Activated CD4-positive, alpha-beta T cell treated with anti-CD3 and anti-CD28 coated beads, Interleukin-2, Interleukin-4, amounts not matched to agents 100 ng/mL and 50 ng/mL, durations not matched to agents 16 hours and 8 hours (primary cell): ENCODE measurements at places on chromosomes 16 and 17.

DNA sequence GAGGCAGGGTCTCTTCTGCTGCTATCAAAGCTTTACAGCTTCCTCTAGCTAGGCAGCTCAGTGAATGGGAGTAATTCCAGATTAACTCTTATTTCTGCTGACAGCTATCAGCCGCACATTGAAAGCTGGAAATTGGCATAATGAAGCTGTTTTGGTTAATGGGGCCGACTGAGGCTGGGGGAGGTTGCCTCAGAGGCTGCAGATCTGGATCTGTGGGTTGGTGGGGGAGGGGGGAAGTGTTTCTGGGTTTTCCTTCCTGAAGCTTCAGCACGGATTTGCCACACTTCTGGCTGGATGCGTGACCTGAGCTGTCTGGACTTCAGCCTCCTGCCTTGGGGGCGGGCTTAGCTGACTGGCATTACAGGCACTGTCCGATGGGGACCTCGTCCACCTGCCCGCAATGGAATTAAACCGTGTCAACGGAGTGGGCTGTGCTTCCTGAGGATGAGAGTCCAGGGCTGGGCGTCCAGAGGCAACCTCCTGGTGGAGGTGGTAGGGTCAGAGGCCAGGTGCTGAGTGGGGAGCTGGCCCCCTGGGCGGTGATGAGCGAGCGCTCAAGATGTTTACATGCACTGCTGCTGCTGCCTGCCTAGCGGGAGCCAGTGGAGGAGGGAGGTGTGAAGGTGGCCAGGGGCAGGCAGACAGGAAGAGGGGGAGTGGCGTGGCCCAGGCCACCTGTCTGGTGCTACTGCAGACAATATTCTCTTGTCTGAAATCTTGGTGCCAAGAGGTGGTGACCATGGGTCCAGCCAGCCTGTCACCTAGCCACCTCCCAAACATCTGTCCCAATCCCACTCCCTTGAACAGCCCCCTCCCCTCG is 6.7 kb upstream of the ABCC3 start:
- no peak for DNase-seq

- no peak for DNase-seq
Observed at GRCh38 chr16:22633799-22634198, 123.1 kb downstream of the NPIPB5 start.

DNA sequence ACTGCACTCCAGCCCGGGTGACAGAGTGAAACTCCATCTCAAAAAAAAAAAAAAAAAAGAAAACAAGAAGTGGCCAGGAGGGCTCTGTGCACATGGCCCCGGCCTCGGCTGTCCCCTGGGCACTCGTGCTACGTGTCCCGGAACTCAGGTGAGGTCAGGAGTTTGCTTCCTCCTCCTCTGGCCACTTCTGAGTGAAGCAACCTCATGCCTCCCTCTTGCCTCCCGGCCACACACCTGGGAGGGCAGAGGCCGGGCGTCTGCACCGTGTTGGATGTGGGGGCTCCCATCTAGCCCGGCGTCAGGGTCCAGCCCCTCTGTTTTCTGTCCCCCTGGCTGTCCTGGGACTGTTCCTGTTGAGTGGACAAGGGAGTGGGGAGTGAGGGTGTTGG is 22.2 kb downstream of the ASPSCR1 start:
- DNase-seq, result no peak

- DNase-seq, result no peak
Observed at GRCh38 chr16:50351116-50351515, 17.7 kb downstream of the BRD7 start.

DNA sequence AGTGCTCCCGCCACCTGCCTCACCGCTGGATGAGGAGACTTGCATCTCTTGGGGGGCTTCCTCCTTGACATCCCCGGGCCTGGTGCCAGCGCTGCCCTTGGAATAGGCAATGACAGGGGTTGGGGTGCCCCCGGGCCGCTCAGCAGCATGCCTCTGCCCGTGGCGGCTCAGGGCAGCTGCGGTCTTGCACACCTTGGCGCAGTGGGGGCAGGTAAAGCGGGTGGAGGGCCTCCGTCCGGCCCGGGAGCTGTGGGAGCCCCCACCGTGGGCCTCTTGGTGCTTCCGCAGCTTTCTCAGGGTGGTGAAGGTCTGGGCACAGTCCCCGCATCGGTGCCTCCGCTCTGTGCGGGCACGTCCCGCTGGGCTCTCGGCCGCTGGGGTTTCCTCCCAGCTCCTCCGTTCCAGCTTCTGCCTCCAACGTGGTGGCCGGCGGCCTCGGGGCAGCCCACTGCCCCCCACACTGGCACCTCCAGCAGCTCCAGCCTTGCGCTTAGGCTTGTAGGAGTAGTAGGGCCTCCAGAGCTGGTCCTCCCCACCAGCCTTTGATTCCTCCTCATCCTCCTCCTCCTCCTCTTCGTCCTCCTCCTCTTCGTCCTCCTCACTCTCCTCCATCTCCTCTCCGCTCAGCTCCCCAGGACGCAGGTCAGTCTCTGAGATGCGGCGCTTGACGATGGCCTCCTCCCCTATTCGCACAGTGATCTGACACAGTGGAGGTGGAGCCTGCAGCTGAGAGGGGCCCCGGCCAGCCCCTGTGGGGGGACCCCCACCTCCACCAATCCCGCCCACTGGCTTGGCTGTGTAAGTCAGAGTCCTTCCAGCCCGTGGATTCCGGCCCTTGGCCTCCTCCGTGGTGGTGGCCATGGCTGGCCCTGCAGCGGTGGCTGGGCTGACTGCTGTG is 16.7 kb downstream of the ZBTB4 start:
- no peak for DNase-seq

DNA sequence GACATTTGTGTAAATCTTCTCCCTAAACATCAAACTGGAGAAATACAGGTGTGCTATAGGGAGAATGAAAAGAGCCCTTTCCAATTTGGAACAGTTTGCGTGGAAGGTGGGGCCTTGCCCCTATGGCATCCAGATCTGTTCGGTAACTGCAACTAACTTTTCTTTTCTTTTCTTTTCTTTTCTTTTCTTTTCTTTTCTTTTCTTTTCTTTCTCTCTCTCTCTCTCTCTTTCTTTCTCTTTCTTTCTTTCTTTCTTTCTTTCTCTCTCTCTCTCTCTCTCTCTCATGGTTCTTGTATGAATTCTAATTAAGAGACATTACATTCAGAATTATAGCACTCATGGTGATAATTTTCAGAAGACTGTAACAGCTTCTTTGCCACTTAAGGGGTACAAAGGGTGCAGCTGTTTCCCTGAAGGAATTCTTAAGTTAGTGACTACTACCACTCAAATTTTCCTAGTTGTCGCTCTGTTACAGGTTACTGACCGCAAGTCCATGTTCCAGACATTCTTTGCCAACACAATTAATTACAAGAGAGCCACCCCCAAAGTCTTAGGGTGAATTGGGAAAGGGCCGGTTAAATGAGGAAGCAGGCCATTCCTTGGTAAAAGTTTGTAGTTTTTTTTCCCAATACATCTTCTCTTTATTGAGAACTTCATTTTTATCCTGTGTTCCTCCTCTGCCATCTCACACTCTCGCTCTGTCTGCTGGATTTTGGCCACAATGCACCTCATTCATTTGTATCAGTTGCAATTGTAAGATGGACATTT is 69.8 kb downstream of the KSR1 start:
- no peak for DNase-seq

DNA sequence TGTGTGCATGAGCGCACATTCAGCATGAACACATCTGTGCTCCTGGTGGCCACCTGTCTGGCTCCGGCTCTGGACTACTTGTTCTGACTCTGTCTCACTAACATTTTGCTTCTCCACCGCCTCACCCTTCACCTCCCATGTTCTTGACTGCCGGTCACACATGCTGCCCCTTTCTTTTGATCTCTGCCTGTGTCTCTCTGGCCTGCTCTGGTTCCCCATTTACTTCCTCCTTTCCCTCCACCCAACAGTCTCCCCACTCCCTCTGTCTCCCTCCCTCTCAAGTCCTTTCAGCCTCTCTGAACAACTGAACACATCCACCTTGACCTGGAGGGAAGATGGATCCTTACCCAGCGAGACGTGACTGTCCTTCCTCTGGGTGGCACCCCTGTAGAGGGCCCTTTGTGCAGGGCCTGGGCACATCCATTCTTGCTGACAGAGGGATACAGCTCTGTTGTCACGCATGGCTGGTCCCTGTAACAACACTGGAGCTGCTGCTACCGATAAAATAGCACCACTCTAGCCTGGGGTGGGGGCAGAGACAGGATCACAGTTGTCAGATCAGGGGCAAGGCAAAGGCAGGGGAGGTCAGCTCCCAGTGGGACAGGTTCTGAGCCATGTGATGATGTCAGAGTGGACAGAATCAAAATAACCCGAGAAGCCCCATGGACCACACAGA is 11.0 kb downstream of the ZSCAN32 start:
- no peak for DNase-seq

DNA sequence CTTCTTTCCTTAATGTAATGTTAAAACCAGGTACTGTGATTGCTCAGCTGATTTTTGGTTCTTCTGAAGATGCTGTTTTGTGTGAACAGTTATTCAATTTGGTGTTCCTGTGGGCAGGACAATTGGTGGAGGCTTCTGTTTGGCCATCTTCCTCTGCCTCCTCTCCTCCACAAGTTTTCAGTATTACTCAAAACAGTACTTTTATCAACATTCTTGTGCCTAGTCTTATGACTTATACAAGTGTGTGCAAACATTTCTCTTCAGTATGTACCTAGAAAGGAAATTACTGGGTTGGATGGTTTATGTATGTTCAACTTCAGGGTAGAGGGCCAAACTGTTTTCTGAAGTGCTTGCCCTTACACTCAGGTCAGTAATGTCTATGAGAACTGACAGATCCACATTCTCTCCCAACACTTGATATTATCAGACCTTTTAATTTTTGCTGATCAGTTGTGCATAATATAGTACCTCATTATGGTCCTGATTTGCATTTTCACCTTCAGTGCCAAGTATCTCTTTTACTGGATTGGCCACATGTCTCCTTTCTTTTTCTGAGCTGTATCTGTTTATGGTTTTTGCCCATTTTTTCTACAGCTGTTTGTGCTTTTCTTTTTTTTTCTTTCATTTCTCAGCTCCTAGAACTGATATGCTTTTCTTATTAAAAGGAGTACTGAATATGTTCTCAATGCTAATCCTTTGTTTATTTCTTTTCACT is 50.9 kb downstream of the ERCC4 start:
- peak; percentile 63 for DNase-seq

- DNase-seq, result no peak
Observed at GRCh38 chr17:21453144-21453898, 77.2 kb downstream of the KCNJ12 start.

DNA sequence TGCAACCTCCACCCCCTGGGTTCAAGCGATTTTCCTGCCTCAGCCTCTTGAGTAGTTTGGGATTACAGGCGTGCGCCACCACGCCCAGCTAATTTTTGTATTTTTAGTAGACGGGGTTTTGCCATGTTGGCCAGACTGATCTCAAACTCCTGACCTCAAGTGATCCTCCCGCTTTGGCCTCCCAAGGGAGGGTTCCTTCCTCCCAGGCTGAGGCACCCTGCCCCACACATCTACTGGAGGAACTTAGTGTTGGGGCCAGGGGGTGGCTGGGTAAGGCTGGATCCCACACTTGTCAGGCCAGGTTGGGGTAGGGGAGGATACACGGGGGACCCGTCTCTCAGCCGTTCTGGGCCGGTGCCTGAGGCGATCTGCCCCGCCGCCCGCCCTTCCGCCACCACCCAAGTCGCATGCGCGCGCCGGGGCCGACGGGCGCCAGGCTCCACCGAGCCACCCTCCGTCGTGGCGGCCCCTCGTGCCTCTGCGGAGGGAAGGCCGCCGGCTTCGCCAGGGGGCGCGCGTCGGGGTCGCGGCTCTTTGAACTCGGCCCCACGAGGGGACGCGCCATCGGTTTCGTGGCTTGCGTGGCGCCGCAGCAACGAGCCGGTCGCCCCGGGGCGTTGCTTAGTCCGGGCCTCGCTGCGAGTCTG is 15.9 kb downstream of the GRB7 start:
- peak; percentile 46 for DNase-seq

DNA sequence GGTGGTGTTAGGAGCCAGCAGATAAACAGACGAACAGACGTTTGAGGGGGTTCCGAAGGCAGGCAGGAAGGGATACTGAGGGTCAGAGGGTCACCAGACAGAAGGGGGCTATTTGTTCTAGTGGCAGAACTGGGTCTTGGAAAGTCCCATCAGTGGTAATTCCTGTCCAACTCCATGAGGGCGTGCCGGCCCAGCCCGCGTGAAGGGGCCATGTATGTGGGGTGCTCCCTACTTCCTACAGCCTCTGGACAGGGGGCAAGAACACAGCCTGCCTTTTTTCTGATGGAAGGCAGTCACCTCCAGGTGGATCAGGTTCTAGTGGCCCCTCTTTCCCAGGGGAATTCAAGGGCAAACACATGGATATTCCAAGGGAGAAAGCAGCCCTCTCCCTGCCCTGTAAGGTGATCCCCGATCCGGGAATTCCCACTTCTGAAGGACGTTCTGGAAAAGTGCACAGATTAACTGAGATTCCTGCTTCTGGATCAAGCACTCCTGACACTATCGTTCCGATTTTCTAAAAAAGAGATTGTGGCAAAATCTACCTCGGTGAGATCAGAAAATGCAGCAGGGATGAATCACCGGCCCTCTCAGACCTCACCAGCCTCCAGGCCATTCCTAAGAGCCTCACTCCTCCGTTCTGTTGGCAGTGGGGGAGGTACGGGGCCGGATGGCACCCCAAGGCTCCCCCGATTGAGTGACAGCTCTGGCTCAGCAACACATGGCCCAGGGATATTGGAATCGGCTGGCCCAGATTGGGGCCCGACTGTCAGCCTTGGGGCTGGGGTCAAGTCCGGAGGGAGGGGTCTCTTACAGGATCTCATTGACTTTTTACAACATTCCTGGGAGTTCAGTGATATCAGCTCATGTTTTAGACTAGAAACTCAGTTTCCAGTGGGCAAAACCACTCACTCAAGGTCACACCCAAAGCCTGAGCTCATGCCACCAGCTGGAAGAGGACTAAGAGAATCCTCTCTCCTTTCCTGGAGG is 12.4 kb downstream of the STX1B start:
- no peak for DNase-seq

DNA sequence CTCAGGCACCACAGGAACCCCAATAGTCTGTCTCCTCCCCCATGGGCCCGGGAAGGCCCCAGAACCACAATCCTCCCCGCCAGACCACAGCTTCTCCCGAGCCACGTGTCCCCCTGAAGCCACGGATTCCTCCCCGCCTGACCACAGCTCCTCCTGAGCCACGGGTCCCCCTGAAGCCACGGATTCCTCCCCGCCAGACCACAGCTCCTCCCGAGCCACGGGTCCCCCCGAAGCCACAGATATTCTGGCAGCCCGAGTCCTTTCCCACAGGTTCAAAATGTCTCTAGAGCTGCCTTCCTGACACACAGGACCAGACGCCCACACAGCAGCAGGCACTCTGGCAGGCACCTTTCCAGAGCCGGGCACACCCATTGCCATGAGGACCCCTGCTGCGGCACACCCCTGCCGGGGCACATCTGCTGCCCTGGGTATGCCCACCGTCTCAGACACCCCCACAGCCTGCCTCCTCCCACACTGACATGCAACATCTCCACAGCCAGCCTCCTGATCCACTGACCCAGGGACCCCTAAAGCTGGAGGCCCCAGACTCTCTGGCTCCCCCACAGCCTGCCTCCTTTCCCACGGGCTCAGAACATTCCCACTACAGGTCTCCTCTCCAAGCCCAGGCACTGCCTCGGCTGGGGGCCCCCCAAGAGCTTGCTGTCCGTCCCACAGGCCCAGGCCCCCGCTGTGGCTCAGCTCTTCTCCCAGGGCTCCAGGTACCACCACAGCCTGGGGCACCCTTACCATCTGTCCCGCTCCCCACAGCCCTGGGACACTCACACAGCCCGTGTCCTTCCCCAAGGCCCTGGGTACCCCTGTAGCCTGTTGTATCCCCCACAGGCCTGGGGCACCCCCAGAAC is 2.2 kb downstream of the KIAA0753 start:
- DNase-seq, result no peak
